Immature natural killer cell (primary cell): ENCODE measurements at places on chromosomes 11 and 22.

DNA sequence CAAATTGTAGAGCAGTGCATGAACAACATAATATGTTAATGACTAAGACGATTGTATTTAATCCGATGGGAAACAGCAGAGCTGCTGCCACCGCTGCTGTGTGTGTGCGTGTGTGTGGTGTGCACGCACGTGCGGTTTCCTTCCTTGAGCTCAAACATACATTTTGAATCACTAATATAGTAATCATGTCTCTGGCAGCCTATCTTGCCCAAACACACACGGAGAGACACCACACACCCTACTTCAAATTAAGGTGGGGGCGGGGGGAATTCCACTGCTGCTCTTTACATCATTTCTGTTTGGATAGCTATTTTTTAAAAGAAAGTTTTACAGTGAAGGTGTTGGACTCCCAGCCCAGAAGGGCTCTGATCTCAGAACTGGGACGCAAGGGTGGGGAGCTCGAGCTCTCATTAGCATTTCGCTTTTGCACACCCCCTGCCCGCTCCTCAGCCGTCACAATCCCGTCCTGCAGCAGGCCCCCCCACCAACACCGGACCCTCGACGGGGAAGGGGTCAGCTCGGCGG lies 651 bp upstream of the FAM83F start:
- DNase-seq, result no peak

DNA sequence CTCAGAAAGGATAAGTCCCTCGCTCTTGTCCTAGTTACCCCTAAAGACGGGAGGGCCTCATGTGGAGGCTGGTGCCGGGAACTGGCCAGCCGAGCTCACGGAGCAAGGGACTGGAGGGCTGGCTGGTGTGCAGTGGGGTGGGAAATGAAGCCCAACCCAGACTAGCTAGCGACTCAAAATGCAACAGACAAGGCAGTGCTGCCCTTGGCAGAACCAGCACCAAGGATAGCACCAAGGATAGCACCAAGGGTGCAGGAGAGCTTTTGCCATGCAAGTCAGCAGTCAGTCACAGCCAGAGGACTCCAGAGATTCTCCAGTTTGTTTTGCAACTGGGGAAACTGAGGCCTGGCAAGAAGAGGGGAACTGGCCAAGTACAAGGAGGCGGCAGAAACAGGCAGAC lies 6.5 kb upstream of the BATF2 start:
- no peak for DNase-seq

DNA sequence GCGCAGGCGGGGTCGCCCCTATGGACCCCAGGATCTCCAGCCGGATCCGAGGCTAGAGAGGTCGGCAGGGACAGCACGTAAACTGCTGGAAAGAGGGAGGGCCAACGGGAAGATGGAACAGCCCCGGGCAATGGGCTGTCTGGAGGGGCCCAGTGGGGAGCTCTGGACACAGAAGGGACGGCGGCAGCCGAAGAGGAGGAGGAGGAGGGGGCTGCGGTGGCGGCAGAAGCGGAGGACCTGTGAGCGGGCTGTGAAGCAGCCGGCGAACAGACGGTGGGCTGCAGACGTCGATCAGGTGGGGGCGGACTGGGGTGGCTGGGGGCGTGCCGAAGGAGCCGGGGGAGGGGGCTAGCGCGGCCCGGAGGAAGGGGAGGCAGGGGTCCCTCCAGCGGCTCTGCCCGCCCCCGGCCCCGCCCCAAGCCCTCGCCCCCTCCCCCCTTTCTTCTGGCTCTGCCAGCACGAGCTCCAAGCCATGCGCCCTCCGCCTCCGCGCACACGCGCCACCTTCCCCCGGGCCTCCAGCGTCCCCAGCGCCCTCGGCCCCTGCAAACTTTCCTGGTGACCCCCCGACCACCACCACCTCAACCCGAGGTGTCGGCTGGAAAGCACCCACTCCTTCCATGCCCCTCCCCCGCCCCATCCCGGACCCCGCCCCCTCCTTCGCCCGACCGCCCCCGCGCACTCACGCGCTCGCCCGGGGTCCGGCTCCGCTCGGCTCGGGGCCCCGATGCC lies 432 bp downstream of the TNKS1BP1 start:
- no peak for DNase-seq

- no peak for DNase-seq
Observed at GRCh38 chr22:44786136-44786535, 33.8 kb downstream of the ARHGAP8 start.

- DNase-seq, result no peak
Observed at GRCh38 chr11:104836691-104837090, 61.6 kb downstream of the CASP12 start.

DNA sequence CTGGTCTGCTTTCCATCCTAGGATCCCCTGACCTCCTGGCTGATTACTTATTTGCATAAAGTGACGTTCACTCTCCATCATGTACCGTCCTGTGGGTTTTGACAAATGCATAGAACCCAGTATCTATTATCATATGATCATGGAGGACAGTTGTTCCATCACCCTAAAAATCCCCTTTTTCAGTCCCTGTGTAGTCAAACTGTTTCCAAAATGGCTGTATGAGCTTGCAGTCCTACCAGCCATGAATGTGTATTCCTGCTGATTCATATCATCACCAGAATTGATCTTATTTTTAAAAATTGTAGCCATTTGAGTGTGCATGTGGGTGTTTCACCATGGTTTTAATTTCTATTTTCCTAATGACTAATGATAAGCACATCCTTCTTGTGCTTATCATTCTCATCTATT lies 108.8 kb downstream of the MPPED1 start:
- DNase-seq, result no peak

GRCh38 chr22:17891481-17892167 lies 117.4 kb upstream of the BID start:
- no peak for DNase-seq

DNA sequence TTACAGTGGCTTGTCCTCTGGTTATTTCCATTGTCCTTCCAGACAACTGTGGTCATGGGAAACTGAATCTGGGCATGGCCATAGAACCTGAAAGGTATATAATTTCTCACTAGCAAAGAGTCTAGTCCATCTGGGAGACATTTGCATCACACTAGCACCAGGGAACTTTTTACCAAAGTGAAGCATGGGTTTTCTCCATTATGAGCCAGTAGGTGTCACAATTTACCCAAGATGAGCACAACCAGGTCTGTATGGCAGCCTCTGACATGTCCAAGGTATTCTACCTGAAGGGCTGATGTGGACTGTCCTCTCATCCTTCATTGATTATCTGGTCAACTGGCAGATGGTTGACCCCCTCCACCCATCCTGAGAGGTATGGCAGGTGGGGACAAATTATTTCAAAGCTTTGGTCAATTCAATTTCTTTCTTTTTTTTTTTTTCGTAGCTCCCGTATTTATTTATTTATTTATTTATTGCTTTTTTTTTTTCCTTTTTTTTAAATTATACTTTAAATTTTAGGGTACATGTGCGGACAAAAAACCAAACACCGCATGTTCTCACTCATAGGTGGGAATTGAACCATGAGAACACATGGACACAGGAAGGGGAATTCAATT lies 425.9 kb downstream of the TMEM135 start:
- no peak for DNase-seq

DNA sequence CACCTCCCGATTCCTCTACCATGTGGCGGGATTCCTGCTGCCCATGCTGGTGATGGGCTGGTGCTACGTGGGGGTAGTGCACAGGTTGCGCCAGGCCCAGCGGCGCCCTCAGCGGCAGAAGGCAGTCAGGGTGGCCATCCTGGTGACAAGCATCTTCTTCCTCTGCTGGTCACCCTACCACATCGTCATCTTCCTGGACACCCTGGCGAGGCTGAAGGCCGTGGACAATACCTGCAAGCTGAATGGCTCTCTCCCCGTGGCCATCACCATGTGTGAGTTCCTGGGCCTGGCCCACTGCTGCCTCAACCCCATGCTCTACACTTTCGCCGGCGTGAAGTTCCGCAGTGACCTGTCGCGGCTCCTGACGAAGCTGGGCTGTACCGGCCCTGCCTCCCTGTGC lies 10.5 kb downstream of the CXCR5 start:
- no peak for DNase-seq

DNA sequence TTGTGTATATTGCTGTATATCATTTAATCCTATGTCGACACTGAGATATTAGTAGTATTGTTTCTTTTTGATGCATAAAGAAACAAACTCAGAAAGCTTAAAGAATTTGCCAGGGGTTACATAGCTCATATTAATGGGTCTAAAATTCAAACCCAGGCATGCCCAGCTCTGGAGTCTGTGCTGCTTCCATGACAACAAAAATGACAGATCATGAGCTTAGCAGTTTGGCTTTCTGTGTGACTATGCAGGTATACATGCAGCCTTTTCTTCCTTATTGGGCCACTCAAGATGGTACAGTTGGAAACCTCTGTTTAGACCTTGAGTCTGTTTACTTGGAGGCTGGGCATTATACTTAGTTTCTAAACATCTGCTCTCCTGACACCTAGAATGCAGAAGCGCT lies 220.5 kb upstream of the TENM4 start:
- DNase-seq, result no peak

DNA sequence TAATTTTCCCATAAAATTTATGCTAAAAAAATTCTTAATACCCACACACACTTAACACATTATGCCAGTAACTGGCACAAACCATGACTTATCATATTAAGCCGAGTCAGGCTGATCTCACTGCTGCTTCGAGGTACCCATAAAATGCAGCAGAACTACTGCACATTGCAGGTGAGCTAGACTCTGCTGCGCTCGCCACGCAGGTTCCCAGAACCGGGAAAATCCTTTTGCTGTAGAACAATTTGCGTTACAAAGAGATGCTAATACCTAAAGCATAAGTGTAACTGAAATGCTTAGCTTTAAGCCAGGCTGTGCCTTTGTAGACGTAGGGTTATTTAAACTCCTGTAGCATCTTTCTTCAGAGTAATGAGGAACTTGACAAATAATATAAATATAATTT lies 200.3 kb downstream of the MSANTD4 start:
- no peak for DNase-seq

DNA sequence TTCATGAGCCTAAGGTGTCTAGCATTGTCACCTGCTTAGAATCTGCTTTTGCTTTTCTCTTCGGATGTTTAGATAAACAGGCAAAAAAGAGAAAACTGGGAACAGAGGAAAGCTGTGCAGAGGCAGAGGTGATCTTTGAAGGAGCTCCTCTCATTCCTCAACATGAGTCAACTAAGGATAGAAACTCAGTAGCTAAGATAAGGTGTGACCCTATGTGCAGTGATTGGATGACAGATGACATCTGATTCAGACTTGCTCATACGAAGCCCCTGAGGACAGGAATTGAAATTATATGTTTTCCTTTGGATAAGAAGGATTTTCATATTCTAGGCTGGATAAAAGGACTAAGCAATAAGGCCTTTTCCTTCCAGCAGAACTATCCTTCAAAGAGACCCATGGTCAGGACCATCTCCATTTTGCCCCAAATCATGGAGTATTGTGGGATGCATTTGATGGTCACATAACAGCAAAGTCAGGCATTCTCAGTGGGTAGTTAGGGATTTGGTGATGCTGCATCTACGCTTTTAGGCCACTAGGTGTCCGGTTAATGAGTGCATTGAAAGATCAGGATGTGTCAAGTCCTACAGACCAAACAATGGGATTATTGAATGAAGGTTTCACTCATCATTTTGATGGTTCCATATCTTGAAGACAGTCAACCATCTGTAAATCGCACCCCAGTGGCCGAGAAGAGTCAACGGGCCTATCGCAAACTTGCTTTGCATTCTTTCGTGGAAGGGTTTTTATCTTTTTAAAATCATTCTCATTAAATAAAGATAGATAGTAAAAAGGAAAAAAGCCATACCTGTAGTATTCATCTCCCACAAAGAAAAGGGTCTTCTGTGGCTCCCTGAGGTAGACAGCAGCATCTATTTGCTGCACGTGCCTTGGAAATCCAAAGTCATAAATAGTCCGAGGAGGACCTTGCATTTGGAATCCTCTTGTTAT lies 32.2 kb downstream of the MMP20 start:
- no peak for DNase-seq

DNA sequence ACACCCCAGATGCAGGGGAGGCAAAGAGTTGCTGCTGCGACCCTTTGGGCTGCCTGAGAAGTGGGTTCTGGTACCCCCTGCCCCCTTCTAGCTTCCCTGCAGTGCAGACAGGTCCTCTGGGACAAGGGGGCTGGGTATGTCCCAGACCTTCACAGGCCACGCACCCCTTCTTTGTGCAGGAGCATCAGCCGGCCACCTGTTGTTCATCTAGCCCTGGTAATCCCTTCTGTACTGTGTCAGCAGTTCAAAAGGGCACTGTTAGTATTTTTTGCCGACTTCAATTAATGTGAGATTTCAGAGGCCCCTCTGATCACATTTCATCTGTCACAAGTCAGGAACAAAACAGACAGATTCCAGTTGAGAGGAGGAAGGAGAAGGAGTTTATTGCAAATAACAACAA lies 49.9 kb downstream of the ALX4 start:
- no peak for DNase-seq

DNA sequence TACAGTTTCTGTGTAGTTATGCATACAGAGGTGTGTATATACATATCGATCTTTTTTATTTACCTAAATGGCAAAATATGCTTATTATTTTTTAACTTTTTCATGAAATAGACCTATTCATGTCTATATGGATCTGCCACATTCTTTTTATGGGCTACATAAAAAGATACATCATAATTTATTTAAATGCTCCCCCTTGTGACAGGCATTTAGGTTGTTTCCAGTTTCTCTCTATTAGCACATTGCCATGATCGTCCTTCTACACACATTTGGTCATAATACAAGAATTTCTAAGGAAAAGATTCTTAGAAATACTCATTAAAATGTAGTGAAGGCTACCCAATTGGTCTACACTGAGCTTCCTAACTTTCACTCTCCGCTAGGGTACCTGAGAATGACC lies 1067.4 kb downstream of the OPCML start:
- no peak for DNase-seq
